ENCODE measurements at places on chromosomes 5 and 9. TPM values are rescaled to one million over a fixed set of nuclear protein-coding genes. Genes with fewer than 3 reads are reported as not detected.

GRCh38 chr5:71861682-71862081 lies 142.6 kb downstream of the CARTPT start:
- no peak for DNase-seq

GRCh38 chr5:4780633-4781032 lies 359.5 kb upstream of the ADAMTS16 start:
- no peak for DNase-seq

DNA sequence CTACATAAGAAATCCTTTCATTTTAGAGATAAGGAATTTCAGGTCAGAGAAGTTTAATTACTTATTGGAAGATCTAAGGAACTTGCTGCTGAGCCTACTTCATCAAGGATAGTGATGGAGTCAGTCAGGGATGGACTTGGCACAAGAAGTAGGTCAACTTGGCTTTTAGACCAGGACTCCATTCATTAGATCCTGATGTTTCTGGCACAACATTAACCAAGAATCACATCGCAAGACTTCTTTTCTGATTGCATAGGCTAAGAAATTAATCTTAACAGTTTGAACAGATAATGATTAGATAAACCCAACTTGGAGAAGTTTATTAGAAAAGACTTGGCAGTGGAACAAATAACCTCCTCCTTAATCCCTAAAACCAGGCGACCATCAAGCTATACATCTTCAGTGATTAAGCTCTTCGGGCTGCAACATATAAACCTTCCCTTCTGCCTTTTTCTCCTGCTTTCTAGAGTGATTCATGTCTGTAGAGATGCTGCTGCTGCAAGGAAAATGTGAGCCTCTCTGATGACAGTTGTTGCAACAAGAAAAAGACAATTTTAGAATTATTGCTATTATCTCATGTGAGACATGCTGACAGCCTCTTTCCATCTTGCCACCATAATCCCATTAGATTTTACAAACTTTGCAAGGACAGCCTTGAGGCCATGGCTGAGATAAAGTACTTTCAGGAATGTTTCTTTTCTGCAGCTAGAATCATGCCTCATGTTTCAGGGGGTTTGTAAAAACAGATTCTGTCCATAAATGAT lies 207.9 kb upstream of the SLC27A6 start:
- DNase-seq: no peak

- no peak for DNase-seq
Measured at GRCh38 chr5:33048315-33048714, 337.2 kb downstream of the NPR3 start.

DNA sequence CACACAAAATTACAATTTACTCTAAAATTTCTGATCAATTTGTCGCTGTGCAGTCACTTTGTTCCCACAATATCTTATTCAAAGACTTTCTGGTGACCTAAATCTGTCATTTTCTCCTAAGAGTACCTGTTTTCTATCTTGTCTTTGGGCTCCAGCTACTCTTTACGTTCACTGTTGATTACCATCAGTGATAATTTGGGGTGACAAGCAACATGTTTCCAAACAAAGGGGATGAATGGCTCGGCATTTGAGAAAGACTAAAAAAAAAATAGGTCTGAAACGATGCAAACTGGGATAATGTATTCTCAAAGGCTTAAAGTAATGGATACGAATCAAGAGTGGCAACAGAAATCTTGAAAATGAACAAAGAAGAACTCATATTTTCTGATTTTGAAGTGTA lies 205.2 kb upstream of the DAB2 start:
- no peak for DNase-seq

GRCh38 chr5:99702565-99702964 lies 773.8 kb upstream of the CHD1 start:
- no peak for DNase-seq

DNA sequence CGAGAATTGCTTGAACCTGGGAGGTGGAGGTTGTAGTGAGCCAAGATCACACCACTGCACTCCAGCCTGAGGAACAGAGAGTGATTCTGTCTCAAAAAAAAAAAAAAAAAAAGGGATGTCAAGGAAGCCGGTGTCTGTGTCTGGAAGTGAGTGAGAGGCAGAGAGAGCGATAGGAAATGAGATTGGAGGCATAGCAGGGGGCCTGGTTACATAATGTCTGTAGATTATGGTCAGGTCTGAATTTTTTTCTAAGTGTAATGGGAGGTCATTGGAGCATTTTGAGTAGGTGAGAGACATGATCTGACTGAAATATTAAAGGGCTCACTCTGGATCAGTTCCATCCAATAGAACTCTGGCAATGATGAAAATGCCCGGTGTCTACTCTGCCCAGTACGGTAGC lies 40.4 kb upstream of the CTNNA1 start:
- DNase-seq: no peak

DNA sequence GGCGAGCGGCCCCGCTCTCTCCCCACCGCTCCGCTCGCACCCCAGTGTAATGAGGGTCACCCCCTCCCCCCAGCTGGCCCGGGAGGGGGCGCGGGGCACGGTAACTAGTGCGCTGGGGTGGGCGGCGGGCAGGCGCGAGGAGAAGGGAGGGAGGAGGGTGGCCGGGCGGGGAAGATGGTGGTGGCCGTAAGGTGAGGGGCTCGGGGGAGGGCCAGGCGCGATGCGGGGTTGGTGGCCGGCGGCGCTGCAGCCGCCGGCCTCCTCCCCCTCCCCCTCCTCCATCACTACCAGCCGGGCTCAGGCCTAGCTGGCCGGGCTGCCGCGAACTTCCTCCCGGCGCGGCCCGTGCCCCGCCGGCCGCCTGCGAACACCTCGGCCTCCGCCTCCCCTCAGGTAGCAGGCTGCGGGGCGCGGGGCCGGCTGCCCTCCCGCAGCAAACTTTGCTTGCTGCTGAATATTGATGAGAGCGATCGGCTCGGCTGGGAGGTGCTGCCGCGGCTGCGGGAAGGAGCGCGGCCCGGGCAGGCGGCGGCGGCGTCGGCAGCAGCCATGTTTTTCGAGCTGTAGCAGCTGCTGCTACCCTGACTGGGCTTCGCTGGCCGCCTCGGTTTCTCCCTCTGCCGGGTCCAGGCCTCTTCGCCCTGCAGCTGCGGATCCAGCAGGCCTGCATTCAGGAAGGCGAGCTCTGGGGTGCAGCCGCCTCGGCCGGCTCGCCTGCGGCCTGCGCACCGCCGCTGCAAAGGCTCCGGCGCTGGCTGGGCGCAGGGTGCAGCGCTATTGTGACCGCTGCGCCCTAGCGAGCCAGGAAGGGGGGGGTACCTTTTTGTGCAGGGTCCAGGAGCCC lies 502 bp downstream of the NSD1 start:
- peak; percentile 75 for DNase-seq

DNA sequence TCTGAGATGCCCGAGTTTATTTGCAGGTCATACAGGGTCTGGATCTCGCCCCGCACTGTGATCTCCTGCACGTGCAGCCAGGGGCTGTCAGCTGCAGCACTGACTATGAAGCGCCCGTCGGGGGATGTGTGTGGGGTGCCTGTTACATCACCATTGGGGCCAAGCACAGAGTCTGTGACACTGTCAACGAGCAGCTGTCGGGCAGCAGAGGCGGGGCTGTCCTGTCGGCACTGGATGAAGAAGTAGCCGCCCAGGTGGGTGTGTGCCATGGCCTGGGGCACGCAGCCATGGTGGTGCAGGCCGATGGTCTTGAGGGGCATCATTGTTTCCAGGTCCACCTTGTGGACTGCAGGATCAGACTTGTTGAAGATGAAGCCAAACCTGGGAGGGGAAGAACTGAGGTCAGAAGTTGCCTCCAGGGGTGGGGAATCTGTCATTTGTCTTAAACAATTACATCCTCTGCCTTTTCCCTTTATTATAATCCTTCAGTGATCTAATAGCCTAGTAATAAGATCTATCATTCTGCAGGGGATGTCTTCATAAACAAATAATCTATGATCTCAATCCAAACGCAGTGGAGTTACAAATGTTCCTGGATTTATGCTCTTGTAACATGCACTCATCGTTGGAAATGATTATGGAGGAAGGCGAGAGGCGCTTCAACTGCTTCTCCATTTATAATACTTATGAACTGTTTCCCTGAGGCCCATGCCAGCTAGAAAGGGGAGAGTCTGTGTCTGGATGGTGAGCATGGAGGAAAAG lies 147.8 kb downstream of the HSPA4 start:
- DNase-seq: no peak

GRCh38 chr5:95858023-95858461 lies 35.5 kb upstream of the GLRX start:
- no peak for DNase-seq

- no peak for DNase-seq
Measured at GRCh38 chr9:127937056-127937387, 632 bp downstream of the DPM2 start.

Gene GKAP1
- 5.4 TPM for total RNA-seq

Gene LTC4S
- 3.7 TPM for total RNA-seq

Gene EXOSC2
- total RNA-seq: 92.0 TPM

Gene ZNF782
- 4.9 TPM for total RNA-seq

Gene ORM2
- total RNA-seq: 1.4 TPM

Gene FOXD4L5
- not detected for total RNA-seq

Gene ADCY2
- 31.3 TPM for total RNA-seq

Measured in H9 (cell line).